ENCODE measurements at places on chromosomes 1 and 21.

DNA sequence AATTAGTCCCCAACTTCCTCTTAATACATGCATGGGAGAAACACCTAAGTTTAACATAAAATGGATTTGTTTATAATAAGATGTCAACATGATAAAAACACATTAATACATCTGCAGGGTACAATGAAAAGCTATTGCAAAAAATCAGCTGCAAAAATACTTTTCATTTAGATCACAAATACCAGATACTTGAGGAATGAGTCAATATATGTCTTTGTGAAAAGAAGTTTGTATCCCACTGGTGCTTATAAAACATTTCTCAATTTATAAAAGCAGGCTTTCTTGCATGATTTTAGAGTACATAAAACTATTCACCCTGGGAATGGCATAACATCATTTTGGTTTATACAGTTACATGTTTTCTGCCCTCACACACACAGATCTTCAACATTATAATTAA lies 18.6 kb upstream of the PRKAA2 start:
- DNase-seq, result no peak

DNA sequence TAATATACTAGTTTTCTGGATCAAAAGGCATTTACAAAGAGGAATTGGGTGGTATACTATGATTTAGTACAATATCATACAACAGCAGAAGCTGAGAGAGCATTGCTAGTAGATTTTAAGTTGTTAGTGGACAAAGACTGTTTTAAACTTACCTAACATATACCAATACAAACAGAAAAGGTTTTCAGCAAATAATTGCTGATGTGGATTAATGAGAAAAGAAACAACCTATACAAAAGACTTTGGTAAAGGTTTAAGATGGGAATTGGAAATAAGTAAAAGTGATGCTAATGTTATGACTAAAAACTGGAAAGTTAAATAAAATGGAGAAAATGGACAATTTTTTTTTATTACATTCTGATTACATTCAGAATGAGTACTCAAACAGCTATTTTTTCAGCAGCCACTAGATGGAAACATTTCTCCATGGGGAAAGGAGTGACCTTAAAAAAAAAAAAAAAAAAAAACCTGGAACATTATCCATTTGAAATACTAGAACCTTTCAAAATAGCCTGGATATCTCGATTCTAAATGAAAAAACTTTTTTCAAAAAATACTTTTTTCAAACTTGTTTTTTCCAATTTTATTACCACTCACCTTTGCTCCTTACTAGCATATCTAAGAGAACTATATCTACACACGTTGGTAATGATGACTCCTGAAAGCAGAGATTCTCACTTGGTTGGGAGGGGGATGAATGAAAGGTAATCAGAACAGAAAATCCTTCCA lies 55.4 kb downstream of the EPRS1 start:
- DNase-seq, result peak; percentile 1

GRCh38 chr1:230735447-230735846 lies 11.7 kb upstream of the CAPN9 start:
- DNase-seq, result no peak

GRCh38 chr1:224914292-224914900 lies 15.1 kb upstream of the DNAH14 start:
- no peak for DNase-seq

GRCh38 chr1:201495551-201496295 lies 11.2 kb downstream of the CSRP1 start:
- DNase-seq, result no peak

- DNase-seq, result no peak
Observed at GRCh38 chr1:172344444-172344843, 76.0 kb upstream of the C1orf105 start.

- DNase-seq, result no peak
Observed at GRCh38 chr1:20371883-20372282, 81.2 kb downstream of the VWA5B1 start.

DNA sequence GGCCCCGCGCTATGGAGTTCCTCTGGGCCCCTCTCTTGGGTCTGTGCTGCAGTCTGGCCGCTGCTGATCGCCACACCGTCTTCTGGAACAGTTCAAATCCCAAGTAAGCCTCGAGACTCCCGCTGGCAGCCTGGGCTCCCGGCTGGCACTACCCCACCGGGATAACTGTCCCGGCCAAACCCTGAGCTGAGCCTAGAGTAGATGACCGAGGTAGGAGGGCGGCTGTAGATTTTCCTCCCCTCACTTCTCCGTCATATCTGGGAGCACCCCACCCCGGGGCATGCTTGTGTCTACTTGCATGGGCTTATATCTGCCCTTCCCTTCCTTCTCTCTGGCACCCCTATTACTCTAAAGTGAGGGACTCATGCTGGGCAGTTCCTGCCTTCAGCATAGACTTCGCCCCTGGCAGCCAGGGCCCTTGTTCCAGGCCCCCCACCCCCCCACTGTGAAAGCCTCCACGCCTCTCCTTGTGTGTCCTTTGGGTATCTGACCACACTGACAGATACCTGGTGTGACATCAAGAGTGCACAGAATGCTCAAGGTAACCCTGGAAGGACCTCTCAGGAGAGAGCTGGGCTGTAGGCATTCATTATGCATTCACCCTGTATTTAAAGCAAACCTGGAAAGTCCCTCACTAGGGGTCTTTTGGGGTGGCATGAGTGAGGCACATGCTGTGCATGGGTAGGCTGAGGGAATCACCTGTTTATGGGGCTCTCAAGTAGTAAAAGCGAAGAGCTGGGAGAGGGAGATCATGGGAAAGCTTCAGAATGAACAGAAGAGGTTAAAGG lies 485 bp downstream of the EFNA1 start:
- no peak for DNase-seq

- no peak for DNase-seq
Observed at GRCh38 chr1:209983953-209984352, 45.9 kb downstream of the SYT14 start.

- DNase-seq, result no peak
Observed at GRCh38 chr1:114723915-114724314, 7.3 kb upstream of the NRAS start.

DNA sequence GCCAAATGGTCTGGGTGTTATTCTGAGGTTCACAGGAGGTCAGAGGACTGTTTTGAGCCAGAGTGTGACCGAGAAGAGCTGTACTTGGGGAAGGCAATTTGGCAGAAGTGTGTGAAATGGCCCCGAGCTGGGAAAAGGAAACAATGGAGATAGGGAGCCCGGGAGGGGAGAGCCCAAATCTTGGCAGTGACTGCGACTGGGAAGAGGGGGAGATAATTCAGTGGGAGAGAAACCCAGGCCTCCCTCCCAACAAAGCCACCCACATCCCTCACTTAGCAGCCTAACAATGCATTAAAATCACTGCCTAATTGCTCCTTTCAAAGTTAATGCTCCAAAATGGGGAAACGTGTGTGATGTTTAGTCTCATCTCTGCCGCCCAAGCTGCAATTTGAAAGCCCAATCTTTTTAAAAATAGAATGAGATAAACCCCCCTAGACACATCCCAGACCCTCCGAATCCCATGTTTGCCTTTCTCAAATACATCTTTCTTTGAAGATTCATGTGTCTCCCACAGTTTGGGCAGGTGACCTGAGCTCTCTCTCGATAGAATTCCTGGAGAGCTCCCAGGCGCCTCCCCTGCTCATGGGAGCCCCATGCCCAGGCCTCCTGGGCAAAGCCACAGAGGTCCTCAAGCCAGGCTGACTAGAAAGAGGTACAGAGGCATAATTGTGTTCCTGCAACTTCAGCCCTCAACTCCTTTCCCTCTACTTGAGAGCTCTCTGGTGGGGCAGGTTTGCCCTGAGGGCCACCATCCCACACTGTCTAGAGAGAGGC lies 17.3 kb downstream of the LRRC52 start:
- no peak for DNase-seq

DNA sequence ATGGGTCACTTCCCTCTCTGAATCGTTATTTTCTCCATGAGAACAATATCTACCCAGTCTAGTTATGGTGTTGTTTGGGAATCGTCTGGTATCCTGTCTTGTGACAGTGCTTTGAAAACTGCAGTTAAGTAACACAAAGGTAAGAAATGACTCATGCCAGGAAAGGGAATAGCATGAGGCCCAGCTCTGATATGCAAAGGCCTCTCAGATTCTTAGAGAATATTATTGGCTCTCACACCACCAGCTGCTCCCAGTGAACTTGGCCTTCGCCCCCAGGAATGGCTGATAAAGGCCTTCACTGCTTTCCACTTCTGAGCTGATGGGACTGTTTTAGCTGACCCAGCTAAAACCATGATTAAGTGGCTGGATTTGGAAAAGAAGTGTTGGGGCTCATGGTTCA lies 27.1 kb downstream of the NEK2 start:
- no peak for DNase-seq

DNA sequence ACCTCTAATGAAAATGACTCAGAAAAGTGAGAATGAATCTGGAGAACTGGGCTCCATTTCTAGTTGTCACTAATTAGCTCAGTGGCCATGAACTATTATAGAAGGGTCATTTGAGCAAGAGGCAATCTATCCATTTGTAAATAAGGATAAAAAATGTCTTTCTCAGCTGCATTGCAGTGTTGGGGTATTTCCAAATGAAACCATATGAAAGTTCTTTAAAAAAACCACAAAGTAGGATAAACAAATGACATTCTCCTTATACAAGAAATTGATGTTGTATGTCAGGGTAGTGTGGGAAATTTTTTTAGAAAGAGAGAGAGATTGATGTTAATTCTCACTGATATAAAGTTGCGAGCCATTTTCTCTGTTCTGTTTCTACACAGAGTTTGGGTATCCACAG lies 26.0 kb downstream of the FMO3 start:
- DNase-seq, result no peak

GRCh38 chr1:160115545-160116282 lies at the start of gene ATP1A2:
Gene ATP1A2 (plus strand): TSS chr1:160115759. CDS start chr1:160115862, 103 bp downstream.
- no peak for DNase-seq

DNA sequence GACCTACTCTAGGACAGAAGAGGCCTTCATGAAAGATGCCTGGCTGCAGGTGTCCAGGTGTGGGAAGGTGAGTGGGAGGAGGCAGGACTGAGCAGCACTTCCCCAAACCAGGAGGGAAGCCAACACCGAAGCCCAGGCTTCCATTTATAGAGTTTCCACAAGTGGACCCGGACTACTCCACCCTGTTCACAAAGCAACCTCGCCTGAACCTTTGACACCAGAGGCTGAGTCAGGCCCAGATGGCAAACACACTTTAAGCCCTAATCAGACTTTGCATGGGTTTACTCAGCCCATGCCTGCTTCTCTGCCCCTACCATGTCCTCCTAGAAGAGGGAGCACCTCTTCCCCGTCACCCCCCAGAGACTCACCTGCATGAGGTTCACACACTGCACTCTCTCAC lies 14.0 kb downstream of the PRR9 start:
- no peak for DNase-seq

DNA sequence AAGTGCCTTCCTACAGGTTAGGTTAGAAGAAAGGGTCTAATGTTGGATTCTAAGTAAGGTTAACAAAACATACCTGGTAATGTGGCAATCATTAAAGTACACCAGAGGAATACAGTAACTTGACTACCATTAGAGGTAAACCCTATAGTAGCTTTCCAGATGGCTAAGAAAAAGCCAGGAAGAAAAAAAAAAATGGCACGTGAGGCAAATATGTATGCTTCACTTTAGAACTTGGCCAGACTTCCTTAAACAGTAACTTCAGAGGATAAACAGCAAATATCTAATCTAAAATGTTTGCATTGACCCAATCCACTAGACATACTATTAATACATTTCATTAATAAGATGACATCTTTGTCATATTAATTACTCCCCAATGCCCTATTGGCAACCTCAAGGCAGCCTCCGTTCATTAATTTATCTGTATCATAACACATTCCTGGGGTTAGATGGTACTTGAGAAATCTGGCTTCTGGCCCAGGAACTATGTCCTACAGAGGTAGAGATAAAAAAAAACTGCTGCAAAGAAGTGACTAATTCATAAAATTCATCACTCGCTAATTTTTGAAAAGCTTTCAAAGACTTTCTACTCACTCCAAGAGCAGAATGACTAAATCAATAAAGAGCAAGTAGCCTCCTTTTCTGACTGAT lies 5.8 kb downstream of the DCAF8 start:
- no peak for DNase-seq

DNA sequence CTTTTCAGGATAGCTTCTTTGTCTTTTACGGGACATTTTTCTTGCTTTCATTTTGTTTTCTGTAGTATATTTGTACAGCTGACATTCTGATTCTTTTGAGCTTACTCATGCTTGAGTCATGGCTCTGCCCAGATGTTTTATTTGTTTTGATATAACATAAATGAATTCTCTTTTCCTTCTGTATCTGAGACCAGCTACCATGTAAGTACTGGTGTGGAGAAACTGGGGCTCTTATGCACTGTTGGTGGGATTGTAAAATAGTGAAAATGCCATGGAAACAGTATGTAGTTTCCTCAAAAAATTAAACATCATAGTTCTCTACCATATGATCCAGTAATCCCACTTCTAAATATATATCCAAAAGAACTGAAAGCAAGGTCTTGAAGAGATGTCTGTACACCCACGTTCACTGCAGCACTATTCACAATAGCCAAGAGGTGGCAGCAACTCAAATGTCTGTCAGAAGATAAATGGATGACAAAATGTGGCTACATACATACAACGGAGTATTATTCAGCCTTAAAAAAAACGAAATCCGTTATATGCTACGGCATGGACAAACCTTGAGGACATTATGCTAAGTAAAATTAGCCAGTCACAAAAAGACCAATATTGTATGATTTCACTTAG lies 61.4 kb downstream of the EIF2B3 start:
- no peak for DNase-seq

DNA sequence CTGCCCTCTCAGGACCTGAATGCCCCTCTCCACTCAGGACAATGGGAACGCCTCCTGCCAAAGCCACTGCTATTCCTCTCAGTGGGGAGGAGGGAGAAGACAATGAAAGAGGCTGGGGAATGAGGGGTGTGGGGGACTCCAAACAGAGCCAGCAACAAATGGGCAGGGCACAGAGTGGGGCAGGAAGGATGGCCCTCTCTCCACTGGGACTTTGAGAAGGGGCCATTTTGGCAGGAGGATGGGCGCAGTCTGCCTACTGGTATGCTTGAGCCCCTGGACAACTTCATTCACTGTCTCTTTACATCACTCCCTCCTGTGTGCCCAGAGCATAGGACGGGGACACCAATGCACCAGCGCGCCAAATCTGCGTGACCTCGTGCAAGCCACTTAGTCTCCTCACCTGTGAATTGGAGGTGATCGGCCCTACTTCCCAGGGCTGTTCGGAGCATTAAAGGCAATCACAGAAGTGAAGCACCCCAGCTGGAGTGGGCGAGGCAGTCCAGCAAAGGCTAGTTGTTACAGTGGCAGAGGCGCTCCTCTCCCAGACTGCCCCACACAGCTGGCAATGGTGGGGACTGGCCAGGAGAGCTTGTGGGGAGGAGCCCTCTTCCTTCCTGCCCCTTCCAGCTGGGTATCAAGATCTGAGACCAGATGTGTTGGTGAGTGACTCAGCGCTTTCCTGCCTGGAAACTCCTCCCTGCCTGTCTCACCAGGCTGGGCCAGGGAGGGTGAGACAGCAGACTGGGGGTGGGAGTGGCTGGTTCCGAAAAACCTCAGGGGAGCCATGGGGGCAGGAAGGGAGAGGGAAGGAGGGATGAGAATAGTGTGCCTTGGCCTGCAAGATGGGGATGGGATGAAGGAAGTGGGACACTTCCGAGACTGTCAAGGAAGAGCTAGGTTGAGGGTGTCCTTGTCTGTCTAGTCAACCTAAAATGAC lies 22.4 kb upstream of the SYNC start:
- DNase-seq, result no peak

GRCh38 chr1:229844675-229845074 lies 218.6 kb downstream of the URB2 start:
- DNase-seq, result no peak

Measured in NCI-H524 treated with DMSO at 0.1 percent for 48 hours (cell line).